ENCODE measurements at places on chromosomes 3 and 15. TPM values are rescaled to one million over a fixed set of nuclear protein-coding genes. Genes with fewer than 3 reads are reported as not detected.

The CLDN11 gene
- total RNA-seq, result 245 TPM

- DNase-seq, result no peak
Observed at GRCh38 chr15:60535265-60535664, 56.3 kb upstream of the ICE2 start.

DNA sequence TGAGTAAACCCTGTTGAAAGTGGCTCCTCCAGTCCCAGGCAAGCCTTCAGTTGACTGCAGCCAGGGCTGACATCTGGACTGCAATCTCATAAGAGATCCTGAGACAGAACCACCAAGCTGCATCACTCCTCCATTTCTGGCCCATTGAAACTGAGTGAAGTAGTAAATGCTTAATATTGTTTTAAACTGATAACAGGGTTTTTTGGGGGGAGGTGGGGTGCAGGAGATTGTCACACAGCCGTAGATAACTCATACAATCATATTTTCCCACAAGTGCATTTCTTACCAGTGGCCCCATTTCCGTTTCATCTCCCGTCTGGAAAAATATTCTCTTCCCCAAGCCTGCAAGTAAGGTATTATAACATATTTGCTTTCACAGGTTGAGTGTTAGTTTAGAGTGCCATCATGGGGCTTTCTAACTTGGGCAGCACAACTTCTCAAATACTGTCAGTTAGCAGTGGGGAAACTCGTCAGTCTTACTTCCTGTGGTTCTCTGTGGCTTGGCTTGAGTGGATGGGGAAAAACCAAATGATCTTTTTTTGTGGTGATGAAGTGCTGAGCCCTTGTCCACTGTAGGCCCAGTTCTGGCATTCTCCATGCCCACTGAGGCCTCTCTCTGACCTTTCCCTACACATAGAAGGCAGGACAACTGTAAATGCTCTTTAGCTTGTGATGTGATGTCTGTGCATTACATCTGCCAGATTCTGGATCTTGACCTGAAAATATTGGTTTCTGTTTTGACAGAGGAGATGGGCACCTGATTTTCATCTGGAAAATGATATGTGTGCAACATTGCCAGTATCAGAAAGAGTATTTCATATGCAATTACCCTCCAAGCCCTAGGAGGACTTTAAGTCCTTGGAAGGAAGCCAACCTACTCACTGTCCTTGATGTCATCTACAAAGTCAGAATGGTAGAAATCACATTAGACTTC, 90.1 kb upstream of the BHLHE40 start:
- no peak for DNase-seq

DNA sequence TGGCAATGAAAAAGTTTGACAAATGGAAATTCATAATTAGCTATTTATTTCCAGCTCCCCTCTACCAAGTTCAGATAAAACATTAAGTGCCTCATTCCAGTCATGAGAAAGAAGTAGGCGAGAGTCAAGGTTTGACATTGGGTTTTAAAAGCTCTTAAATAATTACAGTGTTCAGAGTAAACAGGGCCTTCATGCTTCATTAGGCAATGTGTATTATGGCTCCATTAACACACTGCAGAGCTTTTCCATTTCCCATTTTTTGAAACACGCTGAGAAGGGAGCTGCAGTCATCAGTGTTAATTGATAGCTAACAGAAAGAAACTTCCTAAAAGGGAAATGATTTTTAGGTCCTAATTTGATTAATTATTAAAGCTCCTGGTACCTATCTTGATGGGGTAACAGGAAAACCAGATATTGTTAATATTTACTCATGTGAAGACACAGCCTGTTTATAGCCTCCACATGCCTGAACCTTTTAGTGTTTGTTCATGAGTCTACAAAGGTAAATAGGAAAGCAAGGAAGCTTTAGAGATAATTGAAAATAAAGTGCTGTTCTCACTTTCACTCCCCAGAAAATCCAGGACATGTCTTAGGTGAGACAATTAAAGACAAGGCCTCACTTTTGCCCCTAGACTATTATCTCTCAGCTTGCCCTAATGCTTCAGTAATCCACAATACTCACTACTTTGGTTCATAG, 28.7 kb downstream of the SST start:
- DNase-seq, result no peak
